Suppressor macrophage treated with lipopolysaccharide for 4 hours (primary cell): ENCODE measurements at places on chromosomes 7 and 10.

DNA sequence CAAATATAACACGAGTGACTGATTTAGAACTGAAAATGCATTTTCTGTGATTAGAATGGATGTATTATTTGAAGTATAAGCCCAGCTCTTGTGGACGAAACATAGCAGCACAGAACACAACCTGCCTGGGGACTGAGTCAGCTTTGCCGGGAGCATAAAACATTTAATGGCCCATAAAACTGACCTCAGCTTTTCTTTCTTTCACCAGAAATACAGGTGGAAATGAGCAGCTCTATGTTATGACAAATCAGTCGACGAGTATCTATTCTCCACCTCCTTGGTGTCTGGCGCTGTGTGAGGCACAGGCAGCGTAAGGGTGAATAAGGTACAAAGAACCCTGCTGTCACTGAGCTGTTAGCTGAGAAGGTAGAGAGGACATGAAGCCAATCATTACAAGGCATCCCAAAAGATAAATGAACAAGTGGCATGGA is 471.6 kb upstream of the AKR1E2 start:
- no peak for DNase-seq

GRCh38 chr7:77783111-77783510 is 15.1 kb downstream of the TMEM60 start:
- DNase-seq: no peak

GRCh38 chr7:43698460-43699255 is 30.7 kb downstream of the COA1 start:
- DNase-seq: no peak

DNA sequence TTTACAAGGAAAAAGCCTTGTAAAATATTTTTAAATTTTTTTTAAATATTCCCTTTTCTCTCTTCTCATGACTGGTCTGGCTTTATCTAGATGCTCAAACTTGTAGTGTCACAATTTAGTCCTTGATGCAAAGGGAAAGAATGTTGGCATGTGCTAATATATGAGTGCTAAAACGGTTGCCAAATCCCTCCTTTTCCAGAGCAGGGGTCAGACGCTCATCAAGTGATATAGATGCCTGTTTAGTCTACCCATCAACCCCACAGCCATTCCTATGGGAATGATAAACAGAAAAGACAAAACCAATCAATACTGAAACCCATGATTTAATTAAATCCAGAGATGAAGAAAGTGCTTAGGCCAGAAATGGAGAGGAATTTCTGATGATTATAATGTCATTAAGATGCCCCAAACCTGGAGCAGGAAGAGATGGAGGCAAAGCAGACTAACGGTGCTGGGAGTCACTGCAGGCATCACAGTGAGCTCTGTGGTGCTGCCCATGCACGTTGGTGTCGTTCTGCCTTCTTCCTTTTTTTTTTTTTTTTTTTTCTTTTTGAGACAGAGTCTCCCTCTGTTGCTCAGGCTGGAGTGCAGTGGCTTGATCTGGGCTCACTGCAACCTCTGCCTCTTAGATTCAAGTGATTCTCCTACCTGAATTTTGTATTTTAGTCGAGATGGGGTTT is 210.1 kb upstream of the STK17A start:
- DNase-seq: no peak

DNA sequence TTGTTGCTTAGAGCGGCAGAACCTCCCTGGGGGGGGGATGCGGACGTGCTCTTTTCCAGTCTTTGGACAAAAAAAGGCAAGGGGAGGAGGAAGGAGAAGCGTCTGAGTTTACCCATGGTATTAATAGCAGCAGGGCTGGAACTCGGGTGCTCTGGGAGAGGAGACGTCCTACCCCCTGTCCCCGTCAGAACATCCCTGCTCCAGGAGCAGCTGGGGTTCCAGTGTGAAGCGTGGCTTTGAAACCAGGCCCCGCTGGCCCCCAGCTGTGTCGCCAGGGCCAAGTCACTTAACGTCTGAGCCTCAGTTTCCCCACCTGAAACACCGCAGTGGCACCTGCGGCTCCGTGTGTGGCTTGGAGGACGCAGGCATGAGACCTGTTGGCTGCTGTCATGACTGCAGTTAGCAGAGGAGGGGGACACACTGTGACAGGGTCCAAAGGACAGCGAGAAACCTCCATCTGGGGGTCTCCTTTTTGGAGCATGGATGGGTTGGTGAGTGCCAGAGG is 1.4 kb downstream of the AMZ1 start:
- DNase-seq: no peak

GRCh38 chr10:60252688-60253087 is 137.0 kb downstream of the ANK3 start:
- DNase-seq: no peak

GRCh38 chr10:104492329-104492940 is 138.8 kb downstream of the CFAP58 start:
- DNase-seq: no peak

DNA sequence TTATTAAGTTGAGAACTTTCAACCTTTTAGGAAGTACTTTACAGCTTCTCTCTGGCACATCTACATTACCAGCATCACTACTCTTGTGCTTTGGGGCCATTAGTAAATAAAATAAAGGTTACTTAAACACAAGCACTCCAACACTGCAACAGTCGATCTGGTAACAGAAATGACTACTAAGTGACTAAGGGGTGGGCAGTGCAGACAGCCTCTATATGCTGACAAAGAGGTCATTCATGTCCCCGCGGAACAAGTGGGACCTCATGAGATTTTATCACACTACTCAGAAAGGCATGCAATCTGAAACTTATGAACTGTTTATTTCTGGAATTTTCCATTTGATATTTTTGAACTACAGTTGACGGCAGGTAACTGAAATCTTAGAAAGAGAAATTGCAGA is 111.3 kb upstream of the DNAJB12 start:
- peak; percentile 16 for DNase-seq

DNA sequence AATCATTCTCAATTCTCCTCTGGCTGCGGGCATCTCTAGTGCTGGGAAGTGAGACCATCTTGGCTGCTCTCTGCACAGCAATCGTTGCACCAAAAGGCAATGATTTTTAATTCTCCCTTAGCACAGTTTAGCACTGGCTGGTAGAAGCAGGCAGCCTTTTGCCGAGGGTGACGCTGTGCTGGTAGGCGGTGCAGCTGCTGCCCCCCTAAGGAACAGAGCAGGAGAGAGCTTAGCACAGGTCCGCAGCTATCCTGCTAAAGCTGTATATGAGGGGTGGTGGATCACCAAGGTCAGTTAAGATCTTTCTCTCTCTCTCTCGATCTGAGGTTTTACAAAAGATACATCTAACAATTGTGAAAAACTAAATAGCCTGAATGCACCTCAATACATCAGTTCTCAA is 390.1 kb downstream of the GATA3 start:
- DNase-seq: no peak

- no peak for DNase-seq
These were observed 19.6 kb downstream of the DPYSL4 start for GRCh38 chr10:132206377-132206745.

DNA sequence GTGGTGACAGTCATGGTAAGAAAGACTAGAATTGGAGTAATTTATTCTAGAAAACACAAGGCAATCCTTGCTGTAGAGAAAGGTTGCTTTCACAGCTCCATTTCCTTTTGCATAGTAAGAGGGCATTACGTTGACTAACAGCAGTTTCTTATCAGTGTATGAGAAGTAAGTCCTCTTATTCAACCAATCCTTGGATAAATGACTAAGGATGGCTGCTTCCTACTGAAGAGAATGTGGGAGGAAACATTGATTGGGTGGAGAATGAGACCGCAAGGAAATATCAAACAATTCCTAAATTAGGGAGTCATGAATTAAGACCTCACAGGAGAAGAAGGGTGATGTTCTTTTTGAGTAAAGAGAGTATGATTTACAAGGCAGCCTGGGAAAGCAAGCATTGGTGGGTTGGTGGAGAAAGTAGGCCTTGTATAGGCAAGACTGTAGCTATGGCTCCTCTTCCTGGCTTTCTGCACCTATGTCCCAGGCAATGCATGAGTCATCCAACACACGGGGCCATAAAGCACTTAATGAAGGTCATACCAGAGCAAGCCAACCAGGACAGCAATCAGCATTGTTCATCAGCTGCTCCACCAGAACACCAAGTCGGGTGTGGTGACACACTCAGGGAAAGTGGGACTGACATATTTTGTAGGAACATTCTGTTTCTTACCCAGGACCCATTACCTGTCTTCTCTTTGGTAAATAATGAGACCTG is 5.6 kb downstream of the MGAM start:
- no peak for DNase-seq

- DNase-seq: peak; percentile 57
These were observed 45.1 kb downstream of the CHN2 start for GRCh38 chr7:29239638-29240037.

DNA sequence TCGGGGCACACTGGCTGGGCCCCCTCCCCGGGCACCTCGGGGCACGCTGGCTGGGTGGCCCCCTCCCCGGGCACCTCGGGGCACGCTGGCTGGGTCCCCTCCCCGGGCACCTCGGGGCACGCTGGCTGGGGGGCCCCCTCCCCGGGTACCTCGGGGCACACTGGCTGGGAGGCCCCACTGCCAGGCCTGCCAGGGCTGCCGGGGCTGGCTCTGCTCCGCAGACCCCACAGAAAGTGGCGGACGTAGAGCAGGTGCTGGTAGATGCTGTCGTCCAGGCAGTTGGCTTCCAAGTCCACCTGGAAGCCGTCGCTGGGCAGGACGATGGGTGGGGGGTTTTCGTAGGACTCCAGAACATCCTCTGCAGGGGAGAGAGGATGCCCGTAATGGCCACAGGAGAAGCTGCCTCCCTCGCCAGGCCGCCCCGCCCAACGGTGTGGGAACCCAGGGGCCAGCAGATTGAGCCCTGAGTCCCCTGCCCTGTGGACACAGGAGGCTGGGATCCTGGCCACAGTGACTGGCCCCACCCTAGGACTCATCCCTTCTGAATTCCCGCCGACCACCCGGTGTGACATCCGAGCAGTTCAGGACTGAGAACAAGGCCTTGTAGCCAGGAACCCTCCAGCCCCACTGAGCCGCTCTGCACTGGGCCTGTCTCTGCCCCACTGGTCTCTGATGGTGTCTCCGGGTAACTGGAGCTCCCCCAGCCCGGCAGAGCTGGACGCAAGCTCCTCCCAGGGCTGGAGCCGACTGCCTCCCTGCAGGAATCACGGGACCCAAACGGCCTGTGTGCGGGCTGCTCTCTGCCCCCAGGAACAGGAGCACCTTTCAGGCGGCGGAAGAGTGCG is 28.2 kb downstream of the AP5Z1 start:
- no peak for DNase-seq

GRCh38 chr7:124489082-124489819 is 276.3 kb downstream of the GPR37 start:
- no peak for DNase-seq

DNA sequence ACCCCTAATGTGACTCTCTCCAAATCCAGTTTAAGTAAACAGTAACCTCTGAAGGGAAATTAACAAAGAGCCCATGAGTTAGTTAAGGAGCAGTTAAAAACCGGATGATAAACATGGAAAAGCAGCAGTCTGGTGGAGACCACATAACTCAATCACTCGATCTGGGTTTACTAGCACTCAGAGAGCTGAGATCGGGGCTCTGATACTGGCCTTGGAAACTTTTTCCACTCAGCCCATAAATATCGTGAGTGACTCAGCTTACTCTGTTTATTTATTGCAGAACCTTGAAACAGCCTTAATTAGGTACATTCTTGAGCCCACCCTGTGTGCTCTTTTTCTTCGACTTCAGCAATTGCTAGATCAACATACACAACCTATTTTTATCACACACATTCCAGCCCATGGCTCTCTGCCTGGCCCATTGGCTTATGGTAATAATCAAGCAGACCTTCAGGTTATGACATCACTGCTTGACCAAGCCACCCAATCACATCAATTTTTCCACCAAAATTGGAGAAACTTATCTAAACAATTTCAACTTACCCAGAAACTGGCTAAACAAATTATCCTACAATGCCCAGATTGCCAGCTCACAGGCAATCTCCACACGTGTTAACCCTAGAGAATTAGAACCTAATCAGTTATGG is 82.2 kb upstream of the GPR22 start:
- DNase-seq: no peak

- DNase-seq: peak; percentile 18
These were observed 133.4 kb downstream of the MAD1L1 start for GRCh38 chr7:2099048-2099957.

GRCh38 chr7:116710764-116711452 is 38.9 kb downstream of the MET start:
- no peak for DNase-seq

GRCh38 chr10:24900888-24901685 is 51.3 kb downstream of the PRTFDC1 start:
- DNase-seq: peak; percentile 92

DNA sequence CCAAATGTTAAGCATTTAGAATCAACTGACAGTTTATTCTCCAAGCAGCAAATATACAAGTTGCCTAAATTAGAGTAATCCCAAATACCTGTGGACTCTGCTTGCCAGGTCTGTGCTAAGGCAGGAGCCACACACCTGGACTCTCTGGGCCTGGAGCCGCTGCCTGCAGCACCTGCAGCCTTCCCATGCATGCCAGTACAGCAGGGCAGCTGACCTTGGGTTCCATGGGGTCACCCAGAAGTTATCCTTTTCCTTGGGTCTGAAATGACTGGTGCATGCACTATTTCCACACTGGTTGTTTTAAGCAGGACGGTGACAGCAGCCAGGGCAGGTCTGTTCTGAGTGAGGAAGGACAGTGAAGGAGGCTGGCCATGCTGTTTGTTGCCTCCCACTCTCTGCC is 573.2 kb downstream of the GLRX3 start:
- no peak for DNase-seq

DNA sequence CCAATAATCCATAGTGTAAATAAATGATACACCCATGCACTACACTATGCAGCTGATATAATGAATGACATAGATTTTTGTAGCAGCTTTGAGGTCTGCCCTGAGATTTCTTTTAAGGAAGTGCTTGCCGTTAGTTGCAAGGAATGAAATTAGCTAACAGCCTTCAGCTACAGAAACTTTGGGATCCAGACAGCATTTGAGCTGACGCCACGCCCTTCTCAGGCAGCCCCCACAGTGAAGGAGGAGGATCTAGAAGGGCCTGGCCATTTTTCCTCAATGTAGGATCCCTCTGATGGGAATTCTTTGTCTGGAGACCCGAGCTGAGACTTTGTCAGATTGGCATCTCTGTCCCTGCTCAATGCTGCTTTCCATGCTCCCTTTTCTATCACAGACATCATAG is 6.1 kb upstream of the PDK4 start:
- DNase-seq: no peak

DNA sequence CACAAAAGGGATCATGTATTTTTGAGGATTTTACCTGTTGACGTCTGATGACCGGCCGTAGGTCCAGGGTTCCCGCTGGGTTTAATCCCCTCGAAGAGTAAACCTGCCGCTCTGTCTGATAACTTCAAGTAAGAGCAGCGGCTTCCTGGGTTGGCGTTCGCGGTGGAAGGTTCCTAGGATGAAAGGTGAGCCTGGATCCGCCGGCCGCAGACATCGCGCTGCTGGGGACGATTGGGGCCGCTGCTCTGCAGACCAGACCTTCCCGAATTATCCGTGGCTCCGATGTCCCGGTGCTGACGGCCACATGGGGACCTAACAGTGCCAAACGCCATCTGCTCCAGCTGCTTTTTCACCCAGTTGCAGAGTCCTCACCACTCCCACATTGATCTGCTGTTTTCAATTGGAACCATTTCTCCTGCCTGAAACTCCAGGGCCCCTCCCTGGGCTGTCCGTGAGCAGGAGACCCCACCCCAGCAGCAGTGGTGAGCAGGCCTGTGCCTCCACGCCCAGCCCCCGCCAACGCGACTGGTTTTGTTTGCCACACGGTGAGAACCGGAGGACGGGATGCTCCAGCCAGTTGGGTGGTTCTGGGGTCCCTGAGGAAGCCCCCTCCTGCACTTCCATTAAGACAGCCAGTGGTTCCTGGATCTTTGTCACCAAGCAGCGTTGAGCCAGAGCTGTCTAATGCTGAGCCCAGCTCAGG is 12.2 kb upstream of the AP5Z1 start:
- no peak for DNase-seq

- no peak for DNase-seq
These were observed 18.0 kb downstream of the ADAP1 start for GRCh38 chr7:936386-937054.
